ENCODE measurements at places on chromosomes 2 and 18. TPM values are rescaled to one million over a fixed set of nuclear protein-coding genes. Genes with fewer than 3 reads are reported as not detected.

Gene LYPD6B
- 21.3 TPM for total RNA-seq

DNA sequence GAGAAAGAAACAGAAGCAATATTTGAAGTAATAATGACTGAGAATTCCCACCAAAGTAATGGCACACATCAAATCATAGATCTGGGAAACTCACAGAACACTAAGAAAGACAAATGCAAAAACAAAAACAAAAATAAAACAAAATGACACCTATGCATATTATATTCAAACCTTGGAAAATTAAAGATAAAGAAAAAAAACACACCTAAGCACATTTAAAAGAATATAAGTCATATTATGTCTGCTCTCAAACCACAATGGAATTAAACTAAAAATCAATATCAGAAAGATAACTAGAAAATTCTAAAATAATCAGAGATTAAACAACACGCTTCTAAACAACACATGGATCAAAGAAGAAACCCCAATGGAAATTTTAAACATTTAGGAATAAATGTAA, 59.7 kb upstream of the GALNT5 start:
- DNase-seq: no peak

DNA sequence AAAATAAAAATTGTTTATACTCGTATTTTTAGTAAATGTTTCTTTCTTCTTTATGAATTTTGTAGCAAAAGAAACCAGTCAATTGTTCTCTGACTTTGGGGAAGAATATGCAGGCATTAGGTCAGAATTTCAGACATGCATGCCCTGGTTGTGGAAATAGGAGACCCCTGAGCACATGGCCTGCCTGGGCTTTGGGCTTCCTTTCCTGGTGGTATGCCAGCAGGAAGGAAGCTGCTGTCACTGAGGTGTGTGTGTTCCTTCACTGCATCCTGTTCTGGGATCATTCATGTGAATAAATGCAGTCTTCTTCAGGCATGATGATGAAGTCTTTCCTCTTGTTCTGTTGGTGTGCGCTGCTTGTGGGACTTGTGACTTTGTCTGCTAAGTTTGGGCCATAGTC, 920.2 kb upstream of the VRK2 start:
- no peak for DNase-seq

DNA sequence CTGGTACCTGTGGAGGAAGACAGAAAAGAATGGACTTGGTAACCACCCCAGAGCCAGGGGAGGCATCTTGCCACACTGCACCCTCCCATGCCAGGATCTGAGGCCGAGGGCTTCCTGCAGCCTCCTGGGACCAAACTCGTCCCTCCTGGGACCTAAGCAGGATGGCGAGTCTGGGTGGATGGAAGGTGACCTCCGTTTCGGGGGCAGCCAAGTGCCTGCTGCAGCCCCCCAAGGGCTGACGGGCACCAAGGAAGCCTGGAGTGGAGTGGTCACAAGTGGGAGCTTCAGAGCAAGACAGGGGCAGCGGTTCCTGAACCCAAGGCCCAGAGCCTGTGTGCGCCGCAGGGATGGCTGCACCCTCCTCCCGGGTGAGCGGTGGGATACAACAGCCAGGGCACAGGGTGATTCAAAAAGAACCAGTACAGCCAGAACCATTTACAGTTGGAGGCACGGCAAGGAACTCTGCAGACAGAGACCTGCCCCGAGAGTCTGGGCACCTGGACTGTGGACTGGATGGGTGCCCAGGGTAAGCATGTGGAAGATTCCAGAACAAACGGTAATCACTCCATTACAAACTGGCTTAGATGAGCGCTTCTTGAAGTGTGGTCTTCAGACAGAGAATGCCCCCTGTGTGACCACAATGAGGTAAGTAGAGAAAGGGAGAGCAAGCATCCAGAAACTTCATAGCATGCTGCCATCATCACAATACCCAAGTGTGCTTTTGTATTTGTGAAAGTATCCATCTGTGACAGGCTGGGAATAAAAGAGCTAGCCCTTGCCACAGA, 12.1 kb downstream of the HS1BP3 start:
- no peak for DNase-seq

GRCh38 chr18:40653682-40654081, 1301.4 kb upstream of the PIK3C3 start:
- DNase-seq: no peak

DNA sequence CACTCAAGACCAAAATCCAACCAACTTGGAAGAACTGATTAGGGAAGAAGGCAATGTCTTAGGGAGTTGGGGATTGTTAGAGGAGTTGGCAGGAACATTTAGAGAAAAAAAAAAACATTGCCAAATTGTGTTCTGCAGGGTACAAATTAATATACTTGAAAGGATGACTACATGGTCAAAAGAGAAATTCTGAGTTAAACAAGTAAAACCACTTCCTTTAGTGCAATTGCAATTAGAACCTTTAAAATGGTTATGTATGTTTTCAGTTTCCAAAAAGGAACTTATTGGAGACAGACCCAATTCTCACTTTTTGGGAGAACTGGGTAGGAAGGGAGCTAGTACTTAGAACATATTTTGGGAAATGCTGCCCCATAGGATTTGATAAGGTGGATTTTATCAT, 137.9 kb downstream of the GPD2 start:
- no peak for DNase-seq

DNA sequence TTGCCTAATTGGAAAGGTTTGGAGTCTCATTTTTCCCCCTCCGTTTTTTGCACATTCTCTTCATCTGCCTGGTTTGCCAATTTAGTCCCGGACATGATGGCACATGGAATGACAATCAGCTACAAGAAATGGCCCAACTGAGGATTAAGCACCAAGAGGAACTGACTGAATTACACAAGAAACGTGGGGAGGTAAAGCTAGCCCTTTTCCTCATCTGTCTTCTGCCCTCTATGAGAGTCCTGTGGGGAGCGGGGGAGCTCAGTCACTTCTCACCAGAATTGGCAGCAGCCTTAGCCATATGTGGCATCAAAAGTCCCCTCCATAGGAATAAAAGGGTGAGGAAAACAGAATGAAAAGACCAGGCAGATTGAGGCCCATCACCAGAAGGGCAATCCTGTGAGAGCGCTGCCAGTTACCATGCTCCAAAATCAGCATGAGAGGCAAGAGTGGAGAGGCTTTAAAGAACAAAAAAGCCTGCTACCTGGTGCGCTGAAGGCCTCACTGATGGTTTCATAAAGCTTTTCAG, 11.6 kb downstream of the ATG16L1 start:
- peak; percentile 68 for DNase-seq

- DNase-seq: no peak
Observed at GRCh38 chr2:172574965-172575364, 19.1 kb downstream of the PDK1 start.

DNA sequence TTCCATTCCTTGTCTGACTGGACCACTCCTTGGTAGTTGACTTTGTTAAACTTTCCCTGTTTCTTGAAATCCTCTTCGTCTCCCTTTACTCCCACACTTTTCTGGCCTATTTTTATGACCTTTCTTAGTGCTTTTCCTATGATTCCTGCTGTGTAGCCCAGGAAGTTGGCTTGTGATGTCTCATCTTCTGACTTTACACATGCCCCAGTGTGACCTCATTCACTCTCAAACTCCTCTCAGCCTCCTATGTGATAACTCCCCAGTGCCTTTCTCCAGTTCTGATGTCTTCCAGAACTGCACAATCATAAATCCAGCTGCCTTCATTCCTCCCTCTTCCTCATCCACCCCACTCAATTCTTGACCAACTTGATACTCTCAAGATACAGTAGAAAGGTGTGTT, 407.6 kb downstream of the TGIF1 start:
- no peak for DNase-seq

DNA sequence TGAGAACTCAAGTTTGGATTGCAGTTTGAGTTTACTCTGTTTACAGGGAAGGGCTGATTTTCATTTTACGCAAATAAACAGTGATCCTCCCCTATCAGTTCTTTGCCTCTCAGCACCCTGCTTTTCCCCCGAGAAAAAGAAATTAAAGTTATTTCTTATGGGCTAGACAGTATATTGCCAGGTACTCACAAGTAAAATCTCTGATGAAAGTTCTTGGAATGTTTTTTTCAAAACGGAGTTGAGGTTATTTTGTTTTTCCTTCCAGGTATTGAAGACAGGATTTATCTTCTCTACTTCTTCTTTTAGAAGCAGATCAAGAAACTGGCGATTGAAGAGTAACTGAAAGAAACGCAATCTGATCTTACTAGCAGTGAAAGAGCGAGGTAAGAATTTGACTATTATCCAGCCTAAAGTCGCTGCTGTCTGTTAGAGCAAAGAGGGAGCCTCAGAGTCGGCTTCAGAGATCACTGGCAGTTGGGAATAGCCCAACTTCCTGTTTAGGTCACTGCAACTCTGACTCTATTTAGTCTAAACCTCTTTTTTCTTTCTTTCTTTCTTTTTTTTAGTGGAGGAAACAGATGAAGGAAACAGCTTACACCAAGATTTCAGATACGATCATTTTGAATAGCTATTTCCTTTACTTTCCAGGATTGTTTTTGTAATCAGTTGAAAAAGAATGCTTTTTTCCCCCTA, at the start of gene TFPI:
Gene TFPI (minus strand): TSS at position 425 of the 693 bp plus-strand sequence. CDS start 50,667 bp downstream, outside the sequence.
- DNase-seq: no peak

All from G401 (cell line).